GM18507 (cell line): ENCODE measurements at places on chromosomes 2 and 18.

DNA sequence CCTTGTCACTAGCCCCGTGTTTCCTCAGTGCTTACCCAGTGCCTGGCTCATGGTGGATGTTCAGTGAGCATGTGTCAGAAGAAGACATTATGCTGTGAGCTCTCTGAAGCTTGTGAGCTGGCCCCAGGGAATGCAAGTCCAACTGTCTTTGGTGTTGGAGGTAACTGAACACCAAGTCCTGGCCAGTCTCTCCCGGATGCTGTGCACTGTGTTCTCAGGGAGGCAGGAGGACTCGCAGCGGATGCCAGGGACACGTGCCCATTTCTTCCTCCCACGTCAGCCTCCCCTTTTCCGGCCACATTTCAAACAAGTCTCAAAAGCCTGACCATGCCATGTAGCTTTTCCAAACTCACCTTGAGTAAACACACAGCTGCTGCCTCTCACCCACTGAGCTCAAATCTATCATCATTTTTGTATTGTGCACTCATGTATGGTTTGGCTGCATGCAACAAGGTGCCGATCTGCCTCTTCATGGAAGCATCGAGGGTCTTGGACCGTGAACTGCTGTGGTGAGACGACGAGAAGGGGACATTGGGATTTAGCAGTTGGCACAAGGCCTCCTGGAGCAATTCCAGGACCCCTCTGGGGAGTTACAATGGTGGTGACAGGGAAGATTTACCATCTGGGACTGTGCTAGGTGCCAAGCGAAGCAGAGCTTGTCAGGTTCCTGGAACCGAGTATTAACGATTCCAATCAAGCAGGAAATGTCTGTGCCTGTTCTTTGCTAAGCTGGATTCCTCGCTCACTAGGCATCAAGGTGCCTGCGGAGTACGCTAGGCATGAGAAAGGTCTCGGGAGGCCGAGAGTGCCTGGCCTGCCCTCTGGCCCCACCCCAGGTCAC lies 44.4 kb upstream of the MGAT4A start:
- no peak for DNase-seq

GRCh38 chr2:25505182-25505581 lies 163.5 kb upstream of the DNMT3A start:
- no peak for DNase-seq

- DNase-seq = no peak
Measured at GRCh38 chr2:10239561-10239967, 63.1 kb upstream of the HPCAL1 start.

DNA sequence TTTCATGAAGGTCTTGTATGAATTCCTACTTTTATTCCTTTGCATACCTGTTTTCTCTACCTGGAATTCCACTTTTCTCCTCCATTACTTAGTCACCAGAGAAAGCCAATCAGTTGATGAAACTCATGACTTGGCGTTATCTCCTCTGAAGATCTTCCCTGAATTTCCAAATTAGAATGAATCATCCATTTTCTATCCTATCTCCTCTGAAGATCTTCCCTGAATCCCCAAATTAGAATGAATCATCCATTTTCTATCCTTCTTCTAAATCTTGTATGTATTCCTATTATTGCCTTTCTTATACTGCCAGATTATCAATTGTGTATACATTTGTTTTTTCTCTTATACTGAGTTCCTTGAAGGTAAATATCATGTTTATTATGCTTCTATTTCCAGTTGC lies 440.4 kb downstream of the CCDC85A start:
- DNase-seq = no peak
